Thoracic aorta (tissue), 2 donors: ENCODE measurements at places on chromosomes 2 and 18. TPM values are rescaled to one million over a fixed set of nuclear protein-coding genes. Genes with fewer than 3 reads are reported as not detected.

DNA sequence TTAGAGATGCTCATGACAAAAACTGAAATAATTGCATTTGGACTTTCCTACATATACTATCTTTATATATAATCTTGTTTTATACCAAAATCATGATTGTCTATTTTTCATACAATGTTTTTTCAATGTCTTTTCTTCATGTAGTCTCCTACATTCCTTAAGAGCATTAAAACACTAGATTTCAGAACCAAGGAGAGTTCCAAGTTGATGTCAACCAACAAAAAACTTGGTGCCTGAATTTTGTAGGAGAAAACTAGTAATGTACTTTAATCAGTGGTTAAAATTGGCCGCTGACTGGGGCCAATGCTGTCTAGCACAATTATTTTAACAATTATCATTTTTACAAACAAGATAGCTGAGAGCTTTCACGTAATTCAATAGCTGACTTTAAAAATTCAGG is 678.8 kb downstream of the DCC start:
- no peak overlapping the region for H3K4me3 ChIP-seq
- H3K36me3 ChIP-seq: no peaks in the 10 kb centered on the region
- no peaks in the 10 kb centered on the region for H3K27me3 ChIP-seq
- DNase-seq: no peak
- H3K4me1 ChIP-seq: no peaks in the 10 kb centered on the region
- no peak overlapping the region for H3K27ac ChIP-seq

- no peaks in the 10 kb centered on the region for H3K27me3 ChIP-seq
- H3K4me3 ChIP-seq: no peak overlapping the region
- peaks cover 16% of the 10 kb centered on the region for H3K4me1 ChIP-seq
Observed at GRCh38 chr2:67389788-67390187, 7.3 kb upstream of the ETAA1 start.

DNA sequence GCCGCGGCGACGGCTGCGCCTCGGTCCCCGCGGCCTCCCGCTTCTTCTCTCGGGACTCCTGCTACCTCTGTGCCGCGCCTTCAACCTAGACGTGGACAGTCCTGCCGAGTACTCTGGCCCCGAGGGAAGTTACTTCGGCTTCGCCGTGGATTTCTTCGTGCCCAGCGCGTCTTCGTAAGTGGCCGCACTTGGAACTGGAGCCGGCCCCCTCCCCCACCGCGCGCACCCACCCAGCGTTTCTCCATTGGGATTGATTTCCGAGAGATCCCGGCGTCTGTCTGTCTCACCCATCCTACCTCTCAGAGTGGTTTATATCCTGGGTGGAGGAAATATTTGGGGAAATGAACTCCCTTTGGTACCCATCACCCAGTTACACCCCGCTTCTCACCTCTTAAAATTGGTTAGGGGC is 498 bp downstream of the ITGAV start:
- no peak for DNase-seq
- no peaks in the 10 kb centered on the region for H3K27me3 ChIP-seq
- H3K27ac ChIP-seq: peak overlapping the region; percentile 98

DNA sequence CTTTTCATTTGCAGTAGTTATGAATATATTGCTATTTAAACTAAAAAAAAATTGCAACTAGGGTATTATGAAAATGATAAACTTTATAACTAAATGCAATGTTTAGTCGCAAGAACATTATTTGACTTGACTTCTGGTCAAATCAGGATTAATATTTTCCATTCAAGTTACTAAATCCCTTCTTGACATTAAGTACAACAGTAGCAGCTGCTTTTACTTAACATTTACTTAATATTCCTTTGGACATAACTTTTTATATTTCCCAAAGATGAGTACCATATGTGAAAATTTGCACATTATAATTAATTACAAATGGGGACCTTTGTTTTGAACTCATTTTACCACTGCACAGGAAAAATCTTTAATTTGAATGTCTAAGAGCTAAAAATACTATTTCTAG is 74.0 kb downstream of the PMS1 start:
- no peaks in the 10 kb centered on the region for H3K4me1 ChIP-seq
- H3K27me3 ChIP-seq: no peaks in the 10 kb centered on the region
- no peak overlapping the region for H3K4me3 ChIP-seq
- DNase-seq: no peak
- H3K36me3 ChIP-seq: peaks cover 8% of the 10 kb centered on the region

- no peaks in the 10 kb centered on the region for H3K27me3 ChIP-seq
- DNase-seq: no peak
- H3K4me1 ChIP-seq: peaks cover 4% of the 10 kb centered on the region
Observed at GRCh38 chr2:236636261-236636660, 66.6 kb downstream of the ACKR3 start.

DNA sequence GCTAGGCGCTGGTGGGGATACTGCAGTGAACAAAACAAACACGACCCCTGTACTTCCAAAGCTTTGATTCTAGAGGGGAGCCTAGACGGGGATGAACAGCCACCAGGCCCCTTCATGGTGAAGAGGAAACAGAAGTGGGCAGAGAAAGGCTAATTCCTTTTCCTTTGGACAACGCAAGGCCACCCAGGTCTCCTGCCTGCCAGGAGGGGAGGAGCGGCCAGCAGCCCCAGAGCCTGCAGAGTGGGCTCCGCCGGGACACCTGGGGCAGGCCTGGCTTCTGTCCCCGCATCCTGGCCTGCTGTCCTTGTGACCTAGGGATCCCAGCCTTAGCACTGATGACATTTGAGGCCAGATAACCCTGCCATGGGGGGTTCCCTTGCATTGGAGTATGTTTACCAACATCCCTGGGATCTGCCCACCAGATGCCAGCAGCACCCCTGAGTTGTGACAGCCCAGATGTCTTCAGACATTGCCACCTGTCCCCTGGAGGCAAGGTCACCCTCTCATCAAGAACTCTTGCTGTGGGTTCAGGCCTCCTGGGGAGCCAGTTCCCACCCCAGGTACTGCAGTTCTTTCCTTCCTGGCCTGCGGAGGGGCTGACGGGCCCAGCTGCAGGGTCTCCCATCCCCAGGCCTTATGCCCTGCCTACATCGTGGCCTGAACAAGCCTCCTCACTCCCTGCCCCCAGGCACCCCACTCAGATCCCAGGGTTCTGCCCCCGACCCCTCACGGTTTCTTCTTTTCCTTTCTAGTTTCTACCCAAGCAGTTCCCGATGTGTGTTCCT is 125.7 kb downstream of the SEPTIN10 start:
- H3K27ac ChIP-seq: peak overlapping the region; percentile 70
- no peak for DNase-seq
- H3K36me3 ChIP-seq: peaks cover 5% of the 10 kb centered on the region
- no peaks in the 10 kb centered on the region for H3K27me3 ChIP-seq
- peaks cover 20% of the 10 kb centered on the region for H3K4me1 ChIP-seq
- H3K4me3 ChIP-seq: no peak overlapping the region

GRCh38 chr18:57107140-57107832 is 39.6 kb upstream of the BOD1L2 start:
- no peak for DNase-seq
- no peaks in the 10 kb centered on the region for H3K36me3 ChIP-seq
- no peaks in the 10 kb centered on the region for H3K4me1 ChIP-seq
- no peak overlapping the region for H3K4me3 ChIP-seq
- no peak overlapping the region for H3K27ac ChIP-seq

DNA sequence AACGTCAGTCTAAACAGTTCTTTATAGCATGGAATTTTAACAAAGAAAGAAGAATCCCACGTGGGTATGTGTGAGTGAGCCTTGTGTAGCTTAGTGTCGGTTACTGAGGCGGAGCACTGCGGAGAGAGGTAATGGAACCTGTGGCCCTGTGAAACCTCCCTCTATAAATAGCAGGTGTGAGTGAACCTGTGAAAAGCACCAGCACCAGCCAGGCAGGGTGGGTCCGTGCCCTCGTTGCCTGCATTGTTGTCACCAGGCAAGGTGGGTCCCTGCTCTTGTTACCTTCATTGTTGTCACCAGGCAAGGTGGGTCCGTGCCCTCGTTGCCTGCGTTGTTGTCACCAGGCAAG is 4.7 kb downstream of the CTDP1 start:
- peaks cover 24% of the 10 kb centered on the region for H3K4me1 ChIP-seq
- H3K4me3 ChIP-seq: no peak overlapping the region
- H3K27ac ChIP-seq: no peak overlapping the region
- H3K27me3 ChIP-seq: no peaks in the 10 kb centered on the region

GRCh38 chr2:23904692-23905091 is 22.2 kb downstream of the ATAD2B start:
- H3K27ac ChIP-seq: no peak overlapping the region
- peaks cover 34% of the 10 kb centered on the region for H3K4me1 ChIP-seq
- H3K27me3 ChIP-seq: no peaks in the 10 kb centered on the region
- H3K4me3 ChIP-seq: peak overlapping the region; percentile 18
- H3K36me3 ChIP-seq: no peaks in the 10 kb centered on the region

DNA sequence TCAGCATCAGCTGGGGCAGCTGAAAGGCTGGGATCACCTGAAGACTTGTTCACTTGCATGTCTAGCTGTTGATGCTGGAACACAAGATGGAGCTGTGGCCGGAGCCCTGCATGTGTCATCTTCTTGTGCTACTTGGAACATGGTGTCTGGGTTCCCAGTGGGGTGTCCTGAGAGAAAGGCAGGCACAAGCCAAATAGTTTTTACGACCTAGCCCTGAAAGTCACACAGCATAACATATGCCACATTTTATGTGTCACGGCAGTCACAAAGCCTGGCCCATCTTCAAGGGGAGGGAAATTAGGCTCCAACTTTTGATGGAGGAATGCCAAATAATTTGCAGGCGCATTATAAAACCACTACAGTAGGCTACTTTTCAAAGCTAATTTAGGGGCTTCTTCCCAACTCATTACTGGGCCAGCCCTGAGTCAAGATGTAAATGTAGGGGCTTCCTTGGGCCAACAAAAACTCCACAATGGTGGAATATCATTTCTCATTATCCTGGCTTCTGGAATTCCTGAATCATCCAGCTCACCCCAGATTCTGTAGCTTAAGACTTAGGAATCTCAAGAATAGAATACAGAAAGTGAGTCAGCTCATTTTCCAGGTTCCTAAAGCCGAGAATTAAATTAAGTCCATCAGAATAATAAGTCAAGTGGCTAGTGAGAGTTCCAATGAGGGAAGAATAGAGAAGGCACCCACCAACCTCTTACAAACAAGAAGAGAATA is 543.0 kb downstream of the TNS1 start:
- no peaks in the 10 kb centered on the region for H3K36me3 ChIP-seq
- H3K27me3 ChIP-seq: no peaks in the 10 kb centered on the region
- H3K27ac ChIP-seq: no peak overlapping the region
- H3K4me3 ChIP-seq: no peak overlapping the region

DNA sequence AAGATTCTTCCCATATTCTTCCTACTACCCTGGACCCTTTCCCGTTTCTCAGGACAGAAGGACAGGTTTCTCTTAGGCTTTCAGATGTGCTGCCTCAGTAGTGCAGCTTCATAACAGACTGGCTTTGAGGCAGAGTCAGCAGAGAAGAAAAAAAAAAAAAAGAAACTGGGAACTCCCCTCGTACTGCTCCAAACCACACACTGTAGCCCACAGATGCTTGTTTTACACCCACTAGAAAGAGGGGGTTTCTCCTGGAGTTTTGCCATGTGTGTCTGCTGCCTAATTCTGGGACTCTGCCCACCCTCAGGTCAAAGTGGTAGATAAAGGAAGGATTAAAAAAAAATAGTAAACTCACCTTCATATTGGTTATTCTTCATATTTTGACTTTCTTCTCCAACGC is 95.9 kb downstream of the NCOA1 start:
- no peak overlapping the region for H3K27ac ChIP-seq
- H3K4me3 ChIP-seq: no peak overlapping the region
- H3K36me3 ChIP-seq: no peaks in the 10 kb centered on the region

DNA sequence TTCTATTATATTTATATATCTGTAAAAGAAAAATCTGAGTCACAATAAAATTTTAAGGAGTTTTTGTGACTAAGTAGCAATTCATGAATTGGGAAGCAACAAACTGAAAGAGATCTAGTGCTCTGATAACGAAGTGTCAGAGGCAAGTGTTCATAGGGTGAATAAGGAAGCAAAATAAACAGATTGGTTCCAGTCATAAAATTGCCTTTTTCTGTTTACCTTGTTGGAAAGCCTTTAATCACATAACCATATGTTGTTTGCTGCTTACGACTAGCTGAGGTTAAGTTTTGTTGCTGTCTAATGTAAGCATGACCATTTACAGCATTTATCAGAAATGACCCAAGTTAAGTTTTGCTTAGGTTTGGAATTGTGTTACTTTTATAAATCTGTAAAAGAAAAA is 358.9 kb downstream of the ARL6IP6 start:
- H3K27me3 ChIP-seq: no peaks in the 10 kb centered on the region
- no peak overlapping the region for H3K4me3 ChIP-seq
- no peaks in the 10 kb centered on the region for H3K4me1 ChIP-seq
- no peak for DNase-seq

DNA sequence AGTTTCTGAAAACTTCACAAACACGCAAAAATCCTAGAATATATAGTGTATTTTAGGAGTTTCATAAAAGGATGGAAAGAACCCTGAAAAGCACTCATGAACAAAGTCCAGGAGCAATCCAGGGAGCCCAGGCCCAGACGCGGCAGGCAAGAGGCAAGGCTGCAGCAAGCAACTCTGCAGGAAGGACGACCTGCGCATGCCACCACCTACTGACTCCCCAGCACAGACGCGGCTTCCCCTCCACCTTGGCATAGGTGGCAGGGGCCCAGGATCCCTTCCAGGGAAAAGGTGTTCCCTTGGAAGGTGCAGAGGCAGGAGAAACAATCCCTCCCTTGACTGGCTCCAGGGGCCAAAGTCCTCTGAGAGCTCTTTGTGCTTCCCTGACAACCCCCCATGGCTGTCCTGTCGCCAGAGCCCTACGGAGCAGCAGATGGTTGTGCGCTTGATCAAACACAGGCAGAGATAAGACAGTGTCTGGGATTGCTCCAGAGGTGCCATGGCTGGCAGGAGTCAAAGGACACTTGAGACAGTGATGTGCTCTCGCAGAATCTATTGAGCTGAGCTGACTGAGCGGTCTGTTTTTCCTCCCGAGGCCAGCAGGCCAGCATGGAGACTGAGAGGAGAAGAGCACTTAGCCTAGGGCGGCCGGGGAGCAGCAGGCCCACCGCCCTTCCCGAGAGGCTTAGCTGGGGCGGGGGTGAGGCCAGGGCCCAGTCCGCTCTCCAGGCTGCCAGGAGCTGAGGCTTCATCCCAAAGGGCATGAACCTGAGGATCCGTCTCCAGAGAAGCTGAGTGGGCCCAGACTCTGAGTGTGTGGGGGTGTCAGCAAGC is 10.8 kb upstream of the AMER3 start:
- no peak overlapping the region for H3K4me3 ChIP-seq
- H3K27me3 ChIP-seq: no peaks in the 10 kb centered on the region
- H3K36me3 ChIP-seq: no peaks in the 10 kb centered on the region
- no peak overlapping the region for H3K27ac ChIP-seq
- no peak for DNase-seq
- no peaks in the 10 kb centered on the region for H3K4me1 ChIP-seq

GRCh38 chr2:110204408-110205385 is at the start of gene NPHP1:
TSS of gene NPHP1 (minus strand) at chr2:110205013. CDS start at chr2:110204968, 45 bp downstream.
- DNase-seq: peak; percentile 44
- H3K4me1 ChIP-seq: peaks cover 17% of the 10 kb centered on the region

- H3K27me3 ChIP-seq: no peaks in the 10 kb centered on the region
- H3K36me3 ChIP-seq: no peaks in the 10 kb centered on the region
- H3K4me1 ChIP-seq: peaks cover 2% of the 10 kb centered on the region
- no peak overlapping the region for H3K4me3 ChIP-seq
- DNase-seq: no peak
- no peak overlapping the region for H3K27ac ChIP-seq
Observed at GRCh38 chr18:51184091-51184457, 13.4 kb downstream of the MEX3C start.

RPIA gene
- 4.7 TPM for total RNA-seq

GALR1 gene
- under 0.01 TPM for total RNA-seq

ABCB11 gene
- not detected for total RNA-seq

CAMKMT gene
- total RNA-seq: 4.7 TPM

UGT1A4 gene
- total RNA-seq: not detected

DUSP11 gene
- total RNA-seq: 34.8 TPM

CD28 gene
- 3.5 TPM for total RNA-seq

LCT gene
- 0.28 TPM for total RNA-seq

VWC2L gene
- total RNA-seq: not detected

MAP2 gene
- total RNA-seq: 51.6 TPM

DSEL gene
- total RNA-seq: 38.5 TPM
